ENCODE measurements at places on chromosomes 7 and 10.
A peak's percentile ranks its signal among the peaks of the same experiment; 100 is the strongest.

DNA sequence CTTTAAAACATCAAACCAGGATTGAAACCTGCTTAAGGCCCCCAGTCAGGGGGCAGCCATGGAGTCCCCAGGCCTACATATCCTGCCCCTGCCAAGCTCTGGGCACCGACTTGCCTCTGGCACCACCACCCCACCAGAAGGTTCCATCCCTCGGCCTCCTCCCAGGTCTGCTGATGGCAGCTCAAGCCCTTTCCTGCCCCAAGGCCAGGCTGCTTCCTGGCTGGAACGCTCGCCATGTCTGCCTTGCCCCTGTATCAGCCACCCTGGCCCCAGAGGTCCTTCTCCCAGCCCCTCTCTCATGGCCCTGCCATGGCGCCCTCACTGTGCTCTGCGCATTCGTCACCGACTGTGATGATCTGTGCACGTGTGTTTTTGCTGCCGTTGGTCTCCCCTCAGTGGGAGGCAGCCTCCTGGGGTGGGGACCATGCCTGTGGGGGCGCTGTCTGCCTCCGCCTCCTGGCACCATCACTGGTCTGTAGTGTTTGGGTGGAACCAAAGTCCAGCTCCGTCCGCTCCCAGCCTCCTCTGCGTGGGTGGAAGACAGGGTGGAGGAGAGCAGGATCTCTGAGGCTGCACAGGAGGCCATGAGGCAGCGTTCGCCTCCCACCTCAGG is 3.2 kb downstream of the DPYSL4 start:
- no peak for DNase-seq

GRCh38 chr7:107453388-107453787 is 16.5 kb upstream of the GPR22 start:
- DNase-seq, result no peak

GRCh38 chr7:17530244-17530643 is 231.8 kb downstream of the AHR start:
- DNase-seq, result no peak

- no peak for DNase-seq
These were observed 961.5 kb downstream of the PCDH15 start for GRCh38 chr10:53839440-53840039.

- no peak for DNase-seq
These were observed 17.9 kb upstream of the ASZ1 start for GRCh38 chr7:117445206-117445605.

- peak; percentile 35 for DNase-seq
These were observed 40.3 kb upstream of the GTF2I start for GRCh38 chr7:74617180-74617744.

- no peak for DNase-seq
These were observed 73.2 kb upstream of the KLF6 start for GRCh38 chr10:3858051-3858845.

DNA sequence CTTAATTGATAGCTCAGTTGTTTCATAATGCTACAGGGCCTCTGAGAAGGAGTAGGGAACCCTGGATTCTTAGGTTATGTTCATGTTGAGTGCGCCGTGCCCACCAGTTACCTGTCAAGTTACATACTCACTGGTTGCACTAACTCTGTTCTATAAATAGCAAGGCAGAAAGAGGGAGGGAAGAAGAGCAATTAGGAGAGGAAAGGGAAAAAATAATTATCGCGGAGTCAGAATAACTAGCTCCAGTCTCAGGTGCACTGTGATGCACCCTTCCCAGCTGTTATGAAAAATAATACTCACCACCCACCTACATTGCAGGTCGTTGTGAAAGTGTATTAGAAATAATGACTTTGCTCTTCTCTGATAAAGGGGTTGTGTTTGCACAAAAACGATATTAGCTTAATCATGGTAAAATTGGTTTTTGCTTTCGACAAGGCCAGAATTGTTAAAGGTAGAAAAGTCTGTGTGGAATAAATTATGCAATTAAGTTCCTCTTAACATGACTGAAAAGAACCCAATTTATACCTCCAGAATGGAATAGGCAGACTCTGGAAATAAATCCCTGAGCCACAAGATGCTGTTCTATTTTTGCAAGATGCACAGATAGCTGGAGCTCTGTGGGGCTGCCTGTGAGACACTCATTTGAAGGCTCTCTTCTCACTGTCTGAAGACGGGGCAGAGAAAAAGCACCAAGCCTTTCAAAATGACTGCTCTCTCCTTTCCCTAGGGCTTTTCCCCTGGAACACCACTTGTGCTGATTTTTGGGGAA is 137.6 kb upstream of the PITRM1 start:
- DNase-seq, result no peak

DNA sequence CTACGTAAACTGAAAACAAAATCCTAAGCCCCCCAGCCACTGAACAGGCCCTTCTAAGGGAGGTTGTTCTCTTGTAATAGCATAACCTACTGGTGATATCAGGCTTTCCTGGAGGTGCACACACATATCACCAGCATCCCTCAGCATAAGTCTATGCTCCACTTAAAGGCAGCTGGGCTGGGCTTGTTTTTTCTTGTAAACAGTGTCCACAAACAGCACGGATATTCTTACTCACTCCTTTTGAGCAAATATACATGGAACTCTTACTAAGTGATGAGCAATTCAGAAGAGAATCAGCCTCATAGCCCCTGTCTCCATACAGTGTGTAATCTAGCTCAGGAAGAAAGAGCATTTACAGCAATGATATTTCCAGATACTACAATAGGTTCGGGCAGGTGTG is 2.4 kb downstream of the LRIT1 start:
- DNase-seq, result no peak

GRCh38 chr10:88232029-88232895 is 350.9 kb downstream of the RNLS start:
- DNase-seq, result no peak

DNA sequence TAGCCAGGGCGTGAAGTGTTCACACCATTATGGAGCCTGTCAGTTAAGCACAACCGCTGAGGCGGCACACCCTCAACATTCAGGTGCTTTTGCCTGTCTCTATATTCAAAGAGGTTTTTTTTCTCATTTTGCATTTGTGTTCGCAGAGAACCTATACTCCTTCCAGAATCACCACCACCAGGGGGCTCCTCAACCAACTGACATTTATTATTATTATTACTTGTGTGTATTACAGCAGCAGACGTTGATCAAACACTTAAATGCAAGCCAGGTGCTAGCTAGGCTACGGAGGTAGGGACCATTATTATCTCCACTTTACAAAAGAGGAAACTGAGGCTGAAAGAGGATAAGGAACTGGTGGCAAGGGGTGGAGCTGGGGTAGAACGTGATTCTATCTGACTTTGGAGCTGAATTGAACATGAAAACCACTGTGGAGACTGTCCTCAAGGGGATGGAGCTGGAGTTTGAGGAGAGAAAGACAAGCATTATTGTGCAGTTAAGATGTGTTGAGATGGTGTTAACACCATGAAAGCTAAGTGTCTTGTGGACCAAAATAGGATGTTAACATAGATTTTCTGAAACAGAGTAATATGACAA is 133.8 kb upstream of the PLXNA4 start:
- no peak for DNase-seq
